ENCODE measurements at places on chromosomes 7 and 10.

GRCh38 chr7:134873253-134873652, 93.8 kb downstream of the CALD1 start:
- no peak for DNase-seq

GRCh38 chr7:71835056-71835455, 577.1 kb downstream of the CALN1 start:
- no peak for DNase-seq

- DNase-seq, result no peak
These were observed 284.7 kb downstream of the HDAC9 start for GRCh38 chr7:18780266-18780665.

- DNase-seq, result no peak
These were observed 6.3 kb downstream of the GPAM start for GRCh38 chr10:112177247-112177646.
